CD4-positive, alpha-beta T cell treated with Interleukin-17A for 4 hours (primary cell): ENCODE measurements at places on chromosomes 11 and 22.
A peak's percentile ranks its signal among the peaks of the same experiment; 100 is the strongest.

- no peak for DNase-seq
Measured at GRCh38 chr11:86301742-86302091, 323 bp upstream of the HIKESHI start.

DNA sequence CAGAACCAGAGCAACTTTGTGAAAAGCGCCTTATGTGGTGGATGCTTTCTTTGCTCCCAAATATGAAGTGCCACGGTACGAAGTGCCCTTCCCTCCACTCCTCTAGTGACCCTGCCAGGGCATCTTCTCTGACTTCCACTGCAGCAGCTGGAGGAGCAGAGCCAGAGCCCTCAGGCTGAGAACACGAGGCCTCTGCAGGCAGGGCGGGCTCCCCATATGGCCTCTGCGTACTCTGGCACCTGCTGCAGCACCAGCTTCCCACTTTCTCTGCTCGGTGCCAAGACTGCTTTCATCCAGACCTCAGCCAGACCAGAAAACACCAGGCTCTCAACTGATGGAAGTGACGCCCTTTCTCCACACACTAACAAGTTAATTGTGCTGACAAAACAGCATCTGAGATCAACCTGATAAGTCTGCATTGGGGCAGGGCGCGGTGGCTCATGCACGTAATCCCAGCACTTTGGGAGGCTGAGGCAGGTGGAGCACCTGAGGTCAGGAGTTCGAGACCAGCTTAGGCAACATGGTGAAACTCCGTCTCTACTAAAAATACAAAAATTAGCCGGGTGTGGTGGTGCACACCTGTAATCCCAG lies 12.8 kb downstream of the UFD1 start:
- no peak for DNase-seq

DNA sequence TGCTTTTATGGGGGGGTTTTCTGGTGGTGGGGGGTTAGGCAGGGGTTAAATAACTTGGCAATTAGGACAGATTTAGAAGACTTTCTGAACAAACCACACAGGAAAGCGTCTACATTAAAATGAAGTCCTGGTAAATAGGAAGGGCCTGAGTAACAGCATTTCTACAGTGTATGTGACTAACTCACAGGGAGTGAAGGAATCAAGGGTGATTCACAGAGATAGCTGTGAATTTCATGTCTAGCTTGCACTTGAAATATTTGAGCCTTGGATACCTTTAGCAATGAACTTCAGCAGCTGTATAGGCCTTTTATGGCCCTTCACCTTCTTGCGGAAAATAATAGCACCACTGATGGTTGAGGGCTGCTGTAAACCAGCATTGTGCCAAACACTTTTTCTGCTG lies 26.1 kb upstream of the LDHA start:
- no peak for DNase-seq

- peak; percentile 32 for DNase-seq
Measured at GRCh38 chr22:46373921-46374662, 38.6 kb downstream of the TRMU start.

GRCh38 chr11:75150879-75151278 lies at the start of gene SLCO2B1:
Gene SLCO2B1, plus strand, starts transcription at chr11:75151107. Its CDS starts 275 bp downstream, at chr11:75151382.
- DNase-seq: no peak

- DNase-seq: no peak
Measured at GRCh38 chr11:70703141-70704064, 305.1 kb downstream of the CTTN start.

DNA sequence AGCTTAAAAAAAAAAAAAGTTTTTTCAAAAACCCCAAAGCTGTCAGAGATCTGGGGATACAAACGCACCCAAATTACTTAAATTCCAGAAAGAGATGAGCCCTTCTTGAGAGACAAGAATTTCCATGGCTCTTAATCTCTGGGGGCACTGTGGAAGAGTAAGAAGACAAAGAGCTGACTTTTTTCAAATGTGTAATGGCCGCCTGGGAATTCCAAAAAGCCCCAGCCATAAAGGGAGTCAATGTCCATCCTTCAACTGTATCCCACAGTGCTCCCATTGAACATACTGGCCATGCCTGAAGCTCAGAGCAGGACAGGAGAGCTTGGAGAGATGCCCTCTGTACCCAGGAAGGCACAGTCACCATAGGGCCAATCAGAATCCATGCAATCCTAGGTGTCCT lies 37.4 kb upstream of the ASPHD2 start:
- no peak for DNase-seq

GRCh38 chr22:44192098-44192815 lies 11.5 kb downstream of the PARVG start:
- DNase-seq: peak; percentile 30

- DNase-seq: peak; percentile 66
Measured at GRCh38 chr11:130070109-130070845, 583 bp downstream of the APLP2 start.

GRCh38 chr11:62394825-62395538 lies 23.9 kb upstream of the SCGB1A1 start:
- peak; percentile 62 for DNase-seq

GRCh38 chr22:40739721-40740120 lies 60.4 kb downstream of the MCHR1 start:
- no peak for DNase-seq

GRCh38 chr11:103051151-103051801 lies 40.7 kb downstream of the DCUN1D5 start:
- DNase-seq: no peak

DNA sequence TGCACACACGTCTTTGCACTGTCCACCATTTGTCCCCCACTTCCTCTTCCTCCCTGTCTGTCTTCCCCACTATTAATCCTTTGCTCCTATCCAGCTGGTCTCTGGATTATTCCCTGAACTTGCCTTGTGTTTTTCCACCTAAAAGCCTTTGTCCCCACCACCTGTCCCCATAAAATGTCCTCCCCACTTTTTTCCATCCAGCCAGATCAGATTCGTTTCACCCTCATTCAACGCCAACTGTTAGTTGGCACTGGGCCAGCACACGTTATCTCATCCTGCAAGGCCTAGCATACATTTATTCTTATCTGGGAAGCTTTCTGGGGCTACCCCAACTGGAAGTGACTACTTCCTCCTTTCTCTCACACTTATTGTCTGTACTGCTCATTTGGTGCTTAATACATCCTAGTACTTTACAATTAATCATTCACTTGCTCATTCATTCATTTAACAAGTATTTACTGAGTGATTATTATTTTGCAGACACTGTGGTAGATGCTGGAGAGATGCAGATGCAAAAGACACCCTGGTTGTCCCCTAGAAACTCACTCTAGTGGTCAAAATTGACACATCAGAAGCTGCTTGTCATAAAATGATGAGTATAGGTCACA lies 96.2 kb downstream of the RASSF10 start:
- DNase-seq: no peak

DNA sequence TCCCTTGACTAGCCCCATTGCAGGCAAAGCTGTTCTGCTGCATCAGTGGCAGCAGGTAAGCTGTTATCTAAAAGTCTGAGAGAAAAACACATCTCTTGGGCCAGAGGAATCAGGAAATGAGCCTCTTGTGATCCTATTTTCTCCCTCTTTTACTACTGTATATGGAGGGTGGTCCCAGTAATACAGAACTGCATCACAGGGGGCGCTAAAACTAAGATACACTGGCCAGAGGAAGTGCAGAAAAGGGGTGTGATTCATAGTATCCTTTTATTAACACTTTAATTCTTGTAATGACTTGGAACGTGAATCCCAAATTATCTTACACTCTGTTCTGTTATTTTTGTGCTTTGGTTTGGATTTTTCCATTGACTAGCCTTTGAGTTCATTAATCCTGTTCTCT lies 8.8 kb upstream of the MED17 start:
- DNase-seq: peak; percentile 13

DNA sequence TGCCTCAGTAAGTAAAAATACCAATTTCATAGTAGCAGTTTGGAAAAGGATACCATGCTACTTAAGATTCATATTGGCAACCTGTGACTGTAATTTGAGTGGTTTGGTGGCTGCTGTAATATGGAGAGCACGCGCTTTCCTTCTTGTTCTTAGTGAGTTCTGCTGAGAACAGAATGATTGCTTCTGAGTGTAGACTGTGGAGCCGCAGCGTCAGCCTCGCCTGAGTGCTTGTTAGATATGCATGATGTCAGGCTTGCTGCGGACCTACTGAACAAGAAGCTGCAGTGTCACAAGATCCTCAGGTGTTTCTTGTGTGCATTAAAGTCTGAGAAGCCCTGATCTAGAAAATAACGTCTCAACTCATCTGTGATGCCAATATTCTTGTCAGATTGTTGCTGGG lies 143.2 kb downstream of the ARHGAP42 start:
- no peak for DNase-seq

DNA sequence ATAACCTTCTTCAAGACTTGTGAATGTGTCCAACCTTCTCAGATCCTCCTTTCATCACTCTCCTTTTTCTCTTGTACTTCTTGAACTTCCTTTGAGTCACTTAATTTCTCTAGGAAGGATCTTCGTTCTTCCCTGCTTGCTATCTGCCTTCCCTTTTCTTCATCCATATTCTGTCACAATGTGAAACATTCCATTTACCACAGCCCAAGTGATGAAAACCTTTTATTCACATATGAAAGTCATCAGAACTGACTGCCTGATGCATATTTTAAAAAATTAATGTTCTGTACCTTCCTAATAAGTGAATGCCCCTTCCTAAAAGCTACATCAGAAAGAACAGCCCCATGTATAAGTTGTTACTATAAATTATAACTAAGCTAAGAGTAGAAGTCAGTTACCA lies 520.4 kb upstream of the LUZP2 start:
- no peak for DNase-seq

GRCh38 chr11:120134106-120134930 lies 3.6 kb downstream of the TRIM29 start:
- no peak for DNase-seq

- no peak for DNase-seq
Measured at GRCh38 chr11:65448418-65449105, 26.0 kb downstream of the NEAT1 start.

GRCh38 chr22:36301384-36301828 lies 48.5 kb downstream of the APOL1 start:
- DNase-seq: peak; percentile 90

- no peak for DNase-seq
Measured at GRCh38 chr11:79155237-79155636, 285.6 kb downstream of the TENM4 start.
